ENCODE measurements at places on chromosomes 13 and 19.

GRCh38 chr19:48302600-48302959 lies 22.8 kb upstream of the EMP3 start:
- no peak for DNase-seq

DNA sequence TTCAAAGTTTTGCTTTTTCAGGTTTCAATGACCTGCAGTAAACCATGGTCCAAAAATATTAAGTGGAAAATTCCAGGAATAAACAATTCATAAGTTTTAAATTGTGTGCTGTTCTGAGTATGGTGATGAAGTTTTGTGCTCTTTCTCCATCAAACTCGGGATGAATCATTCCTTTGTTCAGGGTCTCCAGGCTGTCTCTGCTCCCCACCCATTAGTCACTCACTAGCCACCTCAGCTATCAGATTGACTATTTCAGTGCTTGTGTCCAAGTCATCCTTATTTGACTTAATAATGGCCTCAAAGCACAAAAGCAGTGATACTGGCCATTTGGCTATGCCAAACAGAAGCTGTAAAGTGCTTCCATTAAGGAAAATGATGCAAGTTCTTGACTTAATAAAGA lies 1140.4 kb downstream of the EFNB2 start:
- no peak for DNase-seq

- DNase-seq, result no peak
Measured at GRCh38 chr13:40394304-40394985, 272.0 kb downstream of the FOXO1 start.

DNA sequence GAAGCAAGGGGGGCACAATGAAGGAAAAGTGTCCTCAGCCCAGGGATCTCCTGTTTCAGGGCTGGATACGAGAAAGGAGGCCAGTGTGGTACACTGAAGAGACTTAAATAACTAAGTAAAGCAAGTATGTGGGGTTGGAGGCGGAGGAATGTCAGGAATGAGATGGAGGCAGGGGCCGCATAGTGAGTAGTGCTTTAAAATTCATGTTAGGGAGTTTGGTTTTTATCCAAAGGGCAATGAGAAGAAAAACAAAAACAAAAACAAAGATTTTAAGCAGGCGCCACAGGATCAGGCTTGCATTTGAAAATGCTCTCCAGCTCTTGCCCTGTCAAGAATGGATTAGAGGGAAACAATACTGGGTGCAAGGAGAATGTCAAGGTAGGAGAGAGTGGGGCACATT lies 273.4 kb downstream of the DCLK1 start:
- no peak for DNase-seq
